ENCODE measurements at places on chromosomes 6 and 20. TPM values are rescaled to one million over a fixed set of nuclear protein-coding genes. Genes with fewer than 3 reads are reported as not detected.

PDYN gene
- not detected for polyA plus RNA-seq

EDN3 gene
- not detected for polyA plus RNA-seq

HBS1L gene
- 106 TPM for polyA plus RNA-seq

SH3BGRL2 gene
- polyA plus RNA-seq: 1.5 TPM

FAM184A gene
- 0.43 TPM for polyA plus RNA-seq

NUS1 gene
- 29.8 TPM for polyA plus RNA-seq

NINL gene
- polyA plus RNA-seq: 4.4 TPM

SIRPB2 gene
- polyA plus RNA-seq: not detected

OOEP gene
- 0.08 TPM for polyA plus RNA-seq

HLA-DQB1 gene
- polyA plus RNA-seq: not detected

SMOC2 gene
- 0.02 TPM for polyA plus RNA-seq

Measured in fibroblast of lung (primary cell).